ENCODE measurements at places on chromosomes 1 and 21. TPM values are rescaled to one million over a fixed set of nuclear protein-coding genes. Genes with fewer than 3 reads are reported as not detected.

GPR161 gene
- 1.7 TPM for total RNA-seq

- H3K27ac ChIP-seq, result no peak overlapping the region
- DNase-seq, result no peak
- H3K36me3 ChIP-seq, result no peaks in the 10 kb centered on the region
- no peaks in the 10 kb centered on the region for H3K27me3 ChIP-seq
- H3K4me3 ChIP-seq, result no peak overlapping the region
- H3K4me1 ChIP-seq, result no peaks in the 10 kb centered on the region
Observed at GRCh38 chr1:95504321-95504720, 270.3 kb downstream of the RWDD3 start.

ETS2 gene
- 67.5 TPM for total RNA-seq

FAM72D gene
- 0.73 TPM for total RNA-seq

RHOU gene
- 9.2 TPM for total RNA-seq

DNA sequence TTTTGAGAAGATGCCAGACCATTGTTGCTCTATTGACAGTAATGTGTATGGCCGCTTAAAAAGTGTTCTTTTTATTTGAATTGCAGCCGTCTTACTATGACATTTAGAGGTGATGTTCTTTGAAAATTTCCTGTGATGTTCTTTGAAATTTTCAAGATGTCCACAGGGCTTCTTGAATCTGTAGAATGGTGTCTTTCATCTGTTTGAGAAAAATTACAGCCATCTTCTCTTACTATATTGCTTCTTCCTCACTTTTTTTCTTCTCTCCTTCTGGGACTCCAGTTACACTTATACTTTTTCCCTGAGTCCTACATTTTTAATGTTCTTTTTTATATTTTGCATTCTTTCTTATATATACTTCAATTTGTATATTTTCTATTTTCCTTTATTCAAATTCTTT, 57.4 kb downstream of the DIP2A start:
- no peaks in the 10 kb centered on the region for H3K27me3 ChIP-seq
- no peak overlapping the region for H3K4me3 ChIP-seq
- H3K4me1 ChIP-seq, result peaks cover 27% of the 10 kb centered on the region
- peaks cover 5% of the 10 kb centered on the region for H3K36me3 ChIP-seq
- H3K27ac ChIP-seq, result peak overlapping the region; percentile 68

DNA sequence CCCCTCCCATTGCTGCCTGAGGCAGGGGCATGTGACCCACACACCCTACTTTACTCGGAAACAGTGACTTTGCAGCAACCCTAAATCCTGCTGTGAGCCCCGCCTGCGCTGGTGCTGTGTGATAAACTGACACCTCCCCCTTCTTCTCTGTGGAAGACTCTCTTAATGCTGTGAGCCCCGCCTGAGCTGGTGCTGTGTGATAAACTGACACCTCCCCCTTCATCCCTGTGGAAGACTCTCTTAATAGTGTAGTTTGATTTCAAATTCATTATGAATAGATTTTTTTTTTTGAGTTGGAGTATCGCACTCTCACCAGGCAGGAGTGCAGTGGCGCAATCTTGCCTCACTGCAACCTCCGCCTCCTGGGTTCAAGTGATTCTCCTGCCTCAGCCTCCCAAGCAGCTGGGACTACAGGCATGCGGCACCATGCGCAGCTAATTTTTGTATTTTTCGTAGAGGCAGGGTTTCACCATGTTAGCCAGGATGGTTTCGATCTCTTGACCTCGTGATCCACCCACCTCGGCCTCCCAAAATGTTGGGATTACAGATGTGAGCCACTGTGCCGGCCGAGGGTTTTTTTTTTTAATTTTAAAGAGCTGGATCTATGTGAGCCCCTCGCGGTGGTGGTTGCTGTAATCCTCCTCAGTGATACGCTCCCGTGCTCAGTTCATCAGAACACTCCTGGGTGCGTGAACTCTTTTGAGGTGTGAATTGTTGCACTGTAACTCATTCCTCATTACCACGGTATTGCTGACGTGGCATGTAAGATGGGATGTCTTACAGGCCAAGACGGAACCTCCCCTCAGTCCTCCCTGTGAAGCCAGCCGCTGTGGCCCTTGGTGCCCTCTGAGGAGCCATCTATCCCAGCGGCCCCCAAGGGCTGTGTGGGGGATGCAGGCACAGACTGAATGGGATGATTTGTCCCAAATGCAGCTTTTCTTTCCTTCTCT, 60.3 kb downstream of the GALNT2 start:
- no peak overlapping the region for H3K4me3 ChIP-seq
- no peak for DNase-seq
- no peaks in the 10 kb centered on the region for H3K4me1 ChIP-seq
- no peaks in the 10 kb centered on the region for H3K36me3 ChIP-seq
- no peak overlapping the region for H3K27ac ChIP-seq

OPN3 gene
- total RNA-seq, result 20.9 TPM

- no peak overlapping the region for H3K4me3 ChIP-seq
- no peak for DNase-seq
- H3K27ac ChIP-seq, result peak overlapping the region; percentile 81
- peaks cover 88% of the 10 kb centered on the region for H3K36me3 ChIP-seq
- H3K4me1 ChIP-seq, result peaks cover 71% of the 10 kb centered on the region
Observed at GRCh38 chr1:111192074-111192473, 8.4 kb downstream of the DENND2D start.

DNA sequence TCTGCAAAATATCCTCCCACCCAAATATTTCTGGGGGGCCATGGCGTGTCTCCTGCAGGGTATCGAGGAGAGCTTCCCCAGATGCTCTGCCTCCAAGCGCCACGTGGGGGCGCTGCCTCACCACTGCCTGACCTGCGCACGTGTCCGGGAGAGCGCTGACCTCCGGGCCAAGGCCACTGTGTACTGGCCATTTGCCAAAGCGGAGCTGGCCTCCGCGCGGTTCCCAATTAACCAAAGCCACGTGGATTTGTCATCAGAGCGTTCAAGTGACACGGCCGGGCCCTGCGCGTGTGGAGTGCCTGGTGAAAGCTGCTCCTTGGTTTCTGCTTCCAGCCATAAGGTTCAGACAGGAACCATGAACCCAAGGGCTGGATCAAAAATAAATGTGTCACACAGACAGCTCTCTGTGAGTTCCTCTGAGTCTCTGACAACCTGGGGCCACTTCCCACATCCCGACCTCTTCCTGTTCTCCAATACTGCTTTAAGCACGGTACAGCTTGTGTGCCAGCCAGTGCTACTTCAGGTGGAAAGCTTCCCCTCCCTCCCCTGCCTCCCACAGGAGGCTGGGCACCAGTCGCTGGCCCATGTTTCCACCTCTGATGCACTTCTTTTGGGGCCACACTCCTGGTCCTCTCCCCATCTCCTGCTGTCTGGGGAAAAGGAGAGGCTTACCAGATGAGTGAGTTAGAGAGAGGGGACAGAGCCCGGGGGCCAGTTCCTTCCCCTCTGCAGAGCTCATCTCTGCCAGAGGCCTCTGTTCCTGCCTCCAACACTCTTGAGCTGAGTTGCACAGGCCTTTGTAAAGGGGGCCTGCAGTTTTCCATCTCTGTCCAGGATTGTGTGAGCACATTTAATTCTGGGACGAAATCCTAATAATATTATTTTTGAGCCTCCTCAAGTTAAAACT, 26.1 kb downstream of the ZP4 start:
- no peaks in the 10 kb centered on the region for H3K27me3 ChIP-seq
- no peak for DNase-seq
- peak overlapping the region; percentile 26 for H3K4me3 ChIP-seq
- no peak overlapping the region for H3K27ac ChIP-seq

RNF207 gene
- total RNA-seq, result 32.1 TPM

OXCT2 gene
- not detected for total RNA-seq

RNF19B gene
- total RNA-seq, result 61.6 TPM

GRCh38 chr1:161274874-161275273, 16.3 kb downstream of the PCP4L1 start:
- H3K4me3 ChIP-seq, result no peak overlapping the region
- no peak overlapping the region for H3K27ac ChIP-seq
- H3K36me3 ChIP-seq, result no peaks in the 10 kb centered on the region
- no peaks in the 10 kb centered on the region for H3K27me3 ChIP-seq

SDC3 gene
- 11.6 TPM for total RNA-seq

GRCh38 chr1:2547210-2548067, 8.7 kb upstream of the TNFRSF14 start:
- H3K4me3 ChIP-seq, result peak overlapping the region; percentile 36
- no peaks in the 10 kb centered on the region for H3K36me3 ChIP-seq
- H3K27ac ChIP-seq, result peak overlapping the region; percentile 97
- DNase-seq, result no peak
- peaks cover 3% of the 10 kb centered on the region for H3K27me3 ChIP-seq

GRCh38 chr1:195550071-195550862, 1058.0 kb downstream of the KCNT2 start:
- no peaks in the 10 kb centered on the region for H3K4me1 ChIP-seq
- H3K36me3 ChIP-seq, result no peaks in the 10 kb centered on the region
- H3K27me3 ChIP-seq, result no peaks in the 10 kb centered on the region
- H3K27ac ChIP-seq, result no peak overlapping the region
- no peak for DNase-seq

GRCh38 chr1:236086537-236086936, 21.6 kb upstream of the NID1 start:
- no peaks in the 10 kb centered on the region for H3K36me3 ChIP-seq
- no peak for DNase-seq
- H3K4me3 ChIP-seq, result no peak overlapping the region

THEMIS2 gene
- 13.5 TPM for total RNA-seq

- H3K27me3 ChIP-seq, result no peaks in the 10 kb centered on the region
- H3K4me3 ChIP-seq, result no peak overlapping the region
- H3K36me3 ChIP-seq, result no peaks in the 10 kb centered on the region
- peaks cover 15% of the 10 kb centered on the region for H3K4me1 ChIP-seq
- DNase-seq, result no peak
Observed at GRCh38 chr1:107877092-107877491, 87.9 kb downstream of the VAV3 start.

- H3K27me3 ChIP-seq, result no peaks in the 10 kb centered on the region
- no peak for DNase-seq
- peaks cover 15% of the 10 kb centered on the region for H3K4me1 ChIP-seq
- no peaks in the 10 kb centered on the region for H3K36me3 ChIP-seq
Observed at GRCh38 chr1:148290881-148291280, 138.8 kb upstream of the NBPF11 start.

DNA sequence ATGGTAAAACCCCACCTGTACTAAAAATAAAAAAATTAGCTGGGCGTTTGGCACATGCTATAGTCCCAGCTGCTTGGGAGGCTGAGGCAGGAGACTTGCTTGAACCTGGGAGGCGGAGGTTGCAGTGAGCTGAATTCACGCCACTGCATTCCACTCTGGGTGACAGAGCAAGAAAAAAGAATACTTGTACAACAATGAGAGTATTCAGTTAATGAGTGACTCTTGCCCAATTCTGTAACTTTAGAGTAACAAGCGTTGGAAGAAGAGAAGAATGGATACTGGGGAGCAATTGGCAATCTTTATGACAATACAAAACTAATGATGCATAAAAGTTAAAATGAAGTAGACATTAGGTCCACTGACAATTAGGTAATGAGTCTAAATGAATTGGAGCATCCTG, 10.5 kb downstream of the ANXA9 start:
- H3K4me3 ChIP-seq, result no peak overlapping the region
- H3K27ac ChIP-seq, result no peak overlapping the region
- peaks cover 9% of the 10 kb centered on the region for H3K4me1 ChIP-seq
- DNase-seq, result no peak

MPL gene
- total RNA-seq, result not detected

DNA sequence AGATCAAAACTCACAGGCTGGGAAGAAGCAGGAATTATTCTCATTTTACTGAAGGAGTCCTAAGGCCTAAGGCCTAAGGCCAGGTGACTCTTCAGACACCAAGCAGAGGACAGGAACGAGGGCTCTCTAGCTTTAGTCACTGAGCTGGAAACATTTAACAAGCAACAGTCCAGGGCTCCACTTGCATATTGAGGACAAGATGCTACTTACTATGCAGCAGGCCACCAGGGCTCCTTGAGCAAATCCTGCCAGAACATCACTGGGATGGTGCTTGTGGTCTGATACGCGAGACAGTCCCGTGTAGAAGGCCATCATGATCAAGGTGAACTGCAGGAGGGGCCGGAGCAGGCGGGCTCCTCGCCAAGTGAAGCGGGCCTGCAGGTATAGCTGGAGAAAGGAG, 67.6 kb downstream of the PLPP3 start:
- DNase-seq, result no peak

- no peak for DNase-seq
- H3K36me3 ChIP-seq, result peaks cover 8% of the 10 kb centered on the region
- H3K4me3 ChIP-seq, result no peak overlapping the region
- no peaks in the 10 kb centered on the region for H3K4me1 ChIP-seq
Observed at GRCh38 chr1:33286451-33287185, 30.3 kb downstream of the ZNF362 start.

DNA sequence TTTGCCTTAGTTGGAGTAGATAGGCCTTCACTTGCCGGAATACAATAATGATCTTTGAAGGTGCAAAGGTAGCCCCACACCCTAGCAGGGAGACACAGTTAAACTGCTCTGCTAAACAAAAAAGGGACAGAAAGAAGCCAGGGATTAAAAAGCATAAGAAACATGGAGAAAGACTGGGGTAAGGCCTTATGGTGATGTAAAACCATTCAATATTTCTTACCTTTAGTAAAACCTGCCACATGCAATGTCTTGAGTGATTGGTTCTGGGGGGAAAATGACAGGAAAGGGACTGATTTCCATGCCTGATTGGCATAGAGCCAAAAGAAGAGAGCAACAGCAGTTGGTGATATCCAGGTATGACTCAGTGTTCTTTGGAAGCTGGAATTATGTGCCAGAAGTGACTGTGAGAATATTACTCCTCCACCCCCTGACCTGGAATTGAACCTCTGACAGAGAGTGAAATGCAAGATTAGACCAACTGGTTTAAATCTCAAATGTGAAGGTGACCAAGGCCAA, 8.1 kb downstream of the DNASE2B start:
- no peaks in the 10 kb centered on the region for H3K36me3 ChIP-seq
- H3K4me3 ChIP-seq, result no peak overlapping the region
- no peaks in the 10 kb centered on the region for H3K4me1 ChIP-seq
- H3K27me3 ChIP-seq, result no peaks in the 10 kb centered on the region
- no peak overlapping the region for H3K27ac ChIP-seq

DNA sequence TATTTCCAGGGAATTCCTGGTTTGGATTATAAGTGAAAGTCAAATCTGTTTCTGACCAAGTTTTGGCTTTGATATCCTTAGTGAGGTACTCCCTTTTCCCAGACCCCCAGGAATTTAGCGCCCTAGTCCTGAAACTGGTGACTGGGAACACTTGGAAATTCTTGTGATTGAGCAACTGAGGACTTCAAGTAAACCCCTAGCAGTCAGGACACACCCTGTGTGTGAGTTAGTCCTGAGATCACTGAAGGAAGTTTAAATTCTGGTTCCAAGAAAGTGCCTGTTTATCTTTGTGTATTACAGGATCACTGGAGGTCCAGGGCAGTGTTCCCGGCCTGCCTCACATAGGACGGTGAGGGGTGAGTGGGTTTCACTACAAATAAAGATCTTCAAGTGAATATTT, 95.1 kb upstream of the F3 start:
- H3K4me1 ChIP-seq, result no peaks in the 10 kb centered on the region
- no peaks in the 10 kb centered on the region for H3K36me3 ChIP-seq
- DNase-seq, result no peak
- no peak overlapping the region for H3K27ac ChIP-seq
